ENCODE measurements at places on chromosomes 6 and 20.
A peak's percentile ranks its signal among the peaks of the same experiment; 100 is the strongest.

- H3K4me3 ChIP-seq = no peak overlapping the region
- H3K27me3 ChIP-seq = no peaks in the 10 kb centered on the region
- peaks cover 27% of the 10 kb centered on the region for H3K4me1 ChIP-seq
Measured at GRCh38 chr6:11194356-11195218, 37.9 kb downstream of the NEDD9 start.

DNA sequence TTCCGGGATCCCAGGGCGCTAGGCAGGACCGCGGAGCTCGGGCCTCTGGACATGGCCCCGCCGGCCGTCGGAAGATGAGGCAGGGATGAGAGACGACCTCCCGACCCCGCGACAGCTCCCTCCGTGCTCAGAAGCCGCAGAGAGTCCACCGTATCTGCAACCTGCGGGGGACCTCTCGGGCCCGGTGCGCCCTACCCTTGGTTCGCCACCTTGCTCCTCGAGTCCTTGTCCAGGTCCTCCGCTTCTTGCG is 301 bp downstream of the PPP1R3D start:
- peak overlapping the region; percentile 97 for H3K4me3 ChIP-seq
- H3K4me1 ChIP-seq = peaks cover 15% of the 10 kb centered on the region
- peak overlapping the region; percentile 74 for H3K27ac ChIP-seq
- no peaks in the 10 kb centered on the region for H3K27me3 ChIP-seq

DNA sequence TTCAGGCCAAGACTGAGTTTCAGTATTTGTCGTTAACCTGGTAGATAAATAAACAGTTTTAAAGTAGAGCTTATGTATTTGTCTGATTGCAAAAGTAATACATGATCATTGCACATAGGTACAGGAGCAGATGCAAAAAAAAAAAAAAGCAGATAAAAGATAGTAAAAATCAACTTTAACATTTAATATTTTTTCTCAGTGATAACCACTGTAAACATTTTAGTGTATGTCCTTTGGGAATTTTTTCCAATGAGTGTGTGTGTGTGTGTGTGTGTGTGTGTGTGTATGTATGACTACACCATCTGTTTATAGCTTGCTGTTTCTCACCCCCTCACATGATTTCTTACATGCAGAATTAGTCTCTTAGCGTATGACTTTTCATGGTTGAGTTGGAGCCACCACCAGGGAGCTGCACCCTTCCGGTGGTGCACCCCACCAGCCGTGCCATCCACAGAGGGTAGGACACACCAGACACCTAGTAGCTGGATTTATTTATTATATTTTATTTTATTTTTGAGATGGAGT is 26.3 kb downstream of the WRNIP1 start:
- H3K27me3 ChIP-seq = no peaks in the 10 kb centered on the region
- H3K4me3 ChIP-seq = peak overlapping the region; percentile 74
- DNase-seq = peak; percentile 55
- H3K4me1 ChIP-seq = peaks cover 44% of the 10 kb centered on the region
- H3K36me3 ChIP-seq = peaks cover 11% of the 10 kb centered on the region
- H3K27ac ChIP-seq = peak overlapping the region; percentile 87

DNA sequence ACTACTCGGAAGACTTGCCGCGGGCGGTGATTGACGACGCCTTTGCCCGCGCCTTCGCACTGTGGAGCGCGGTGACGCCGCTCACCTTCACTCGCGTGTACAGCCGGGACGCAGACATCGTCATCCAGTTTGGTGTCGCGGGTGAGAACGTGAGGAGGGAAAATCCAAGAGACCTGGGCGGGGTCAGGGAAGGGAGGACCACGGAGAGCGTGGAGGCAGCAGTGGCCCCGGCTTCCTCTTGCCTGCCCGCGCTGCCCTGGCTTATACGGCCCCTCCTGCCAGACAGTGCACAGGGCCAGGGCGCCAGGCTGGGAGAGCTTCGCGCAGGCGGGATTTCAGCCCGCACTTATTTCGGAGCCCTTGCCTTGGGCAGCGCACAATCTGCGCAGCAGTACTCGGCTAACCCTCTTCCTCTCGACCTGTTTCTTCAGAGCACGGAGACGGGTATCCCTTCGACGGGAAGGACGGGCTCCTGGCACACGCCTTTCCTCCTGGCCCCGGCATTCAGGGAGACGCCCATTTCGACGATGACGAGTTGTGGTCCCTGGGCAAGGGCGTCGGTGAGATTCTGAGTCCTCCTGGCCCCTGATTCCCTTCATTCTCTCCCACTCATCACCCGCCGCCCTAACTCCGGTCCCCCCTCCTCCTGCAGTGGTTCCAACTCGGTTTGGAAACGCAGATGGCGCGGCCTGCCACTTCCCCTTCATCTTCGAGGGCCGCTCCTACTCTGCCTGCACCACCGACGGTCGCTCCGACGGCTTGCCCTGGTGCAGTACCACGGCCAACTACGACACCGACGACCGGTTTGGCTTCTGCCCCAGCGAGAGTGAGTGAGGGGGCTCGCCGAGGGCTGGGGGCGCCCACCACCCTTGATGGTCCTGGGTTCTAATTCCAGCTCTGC is 2.0 kb downstream of the MMP9 start:
- peaks cover 13% of the 10 kb centered on the region for H3K36me3 ChIP-seq
- no peak for DNase-seq
- H3K27me3 ChIP-seq = peaks cover 53% of the 10 kb centered on the region
- peak overlapping the region; percentile 50 for H3K27ac ChIP-seq

GRCh38 chr6:109243863-109244825 is 138.1 kb downstream of the CD164 start:
- H3K4me3 ChIP-seq = no peak overlapping the region
- no peaks in the 10 kb centered on the region for H3K36me3 ChIP-seq
- DNase-seq = no peak

DNA sequence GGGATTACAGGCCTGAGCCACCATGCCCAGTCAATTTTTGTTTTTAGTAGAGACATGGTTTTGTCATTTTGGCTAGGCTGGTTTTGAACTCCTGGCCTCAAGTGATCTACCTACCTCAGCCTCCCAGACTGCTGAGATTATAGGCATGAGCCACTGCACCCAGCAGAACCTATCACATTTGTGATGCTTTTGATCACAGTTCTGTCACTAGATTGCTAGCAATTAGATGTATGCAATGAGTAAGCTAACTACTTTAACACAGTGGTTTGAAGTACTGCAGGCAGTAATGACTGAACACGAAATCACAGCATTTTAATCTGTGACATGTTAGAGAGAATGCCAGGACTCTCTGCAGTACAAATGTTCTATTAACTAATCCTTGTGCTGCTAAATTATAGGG is 19.6 kb upstream of the SAMHD1 start:
- no peaks in the 10 kb centered on the region for H3K36me3 ChIP-seq
- no peak overlapping the region for H3K27ac ChIP-seq
- no peak overlapping the region for H3K4me3 ChIP-seq
- peaks cover 20% of the 10 kb centered on the region for H3K4me1 ChIP-seq
- H3K27me3 ChIP-seq = no peaks in the 10 kb centered on the region

DNA sequence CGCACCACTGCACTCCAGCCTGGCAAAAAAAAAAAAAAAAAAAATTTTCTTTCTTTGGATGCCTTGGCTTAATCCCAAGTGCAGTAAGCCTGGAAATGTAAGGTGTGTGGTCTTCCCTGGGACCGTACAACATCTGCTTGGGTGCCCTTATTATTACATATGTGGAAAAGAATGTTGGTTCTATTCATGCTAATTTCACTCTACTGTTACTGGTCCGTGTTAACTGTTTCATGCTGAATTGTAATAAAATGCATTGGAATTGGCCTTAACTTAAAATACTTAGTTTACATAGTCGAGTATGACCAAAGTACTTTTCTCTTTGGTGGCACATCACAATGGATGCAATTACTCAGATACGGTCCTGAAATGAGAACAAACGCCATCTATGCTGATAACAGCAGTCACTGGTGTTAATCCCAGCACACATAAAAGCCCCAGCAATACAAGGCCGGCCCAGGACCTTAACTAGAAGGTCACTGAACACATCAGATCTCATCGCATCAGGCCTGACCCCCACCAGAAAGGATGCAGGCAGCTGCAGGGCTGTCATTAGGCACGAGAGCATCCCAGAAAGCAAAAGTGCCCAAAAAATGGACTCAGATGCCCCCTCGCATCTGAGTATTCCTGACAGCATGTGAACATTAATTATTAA is 1.2 kb downstream of the SERPINB6 start:
- no peaks in the 10 kb centered on the region for H3K36me3 ChIP-seq
- peak overlapping the region; percentile 92 for H3K4me3 ChIP-seq
- peaks cover 47% of the 10 kb centered on the region for H3K4me1 ChIP-seq
- H3K27me3 ChIP-seq = peaks cover 4% of the 10 kb centered on the region

- no peak for DNase-seq
- no peaks in the 10 kb centered on the region for H3K4me1 ChIP-seq
- no peaks in the 10 kb centered on the region for H3K27me3 ChIP-seq
- H3K36me3 ChIP-seq = no peaks in the 10 kb centered on the region
- no peak overlapping the region for H3K4me3 ChIP-seq
Measured at GRCh38 chr6:35977308-35977707, 47.1 kb downstream of the SLC26A8 start.

DNA sequence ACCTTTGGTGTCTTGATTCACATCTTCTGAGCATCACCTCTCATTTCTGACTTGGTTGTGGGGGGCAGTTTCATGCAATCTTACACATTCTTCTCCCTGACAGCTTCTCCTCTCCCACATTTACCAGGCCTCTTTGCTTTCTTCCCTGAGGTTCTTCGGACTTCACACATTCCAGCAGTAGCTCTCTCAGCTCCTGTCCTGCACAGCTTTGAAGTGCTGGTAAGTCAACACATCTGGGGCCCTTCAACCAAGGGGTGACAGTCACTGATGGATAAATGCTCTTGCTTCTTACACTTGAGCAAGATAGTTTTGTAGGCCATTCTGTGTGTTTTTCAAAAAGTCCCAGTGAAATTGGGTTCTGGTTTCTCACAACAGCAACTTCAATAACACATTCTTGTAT is 2.5 kb upstream of the SLC35B3 start:
- no peak for DNase-seq
- peak overlapping the region; percentile 42 for H3K27ac ChIP-seq
- no peak overlapping the region for H3K4me3 ChIP-seq
- H3K27me3 ChIP-seq = no peaks in the 10 kb centered on the region
- H3K36me3 ChIP-seq = no peaks in the 10 kb centered on the region

GRCh38 chr20:62500237-62500864 is 24.6 kb upstream of the GATA5 start:
- peaks cover 21% of the 10 kb centered on the region for H3K4me1 ChIP-seq
- no peak overlapping the region for H3K4me3 ChIP-seq
- H3K36me3 ChIP-seq = no peaks in the 10 kb centered on the region
- DNase-seq = peak; percentile 68
- H3K27ac ChIP-seq = no peak overlapping the region
- H3K27me3 ChIP-seq = no peaks in the 10 kb centered on the region

GRCh38 chr6:6804843-6805615 is 216.5 kb downstream of the LY86 start:
- peaks cover 45% of the 10 kb centered on the region for H3K4me1 ChIP-seq
- H3K27me3 ChIP-seq = no peaks in the 10 kb centered on the region
- no peaks in the 10 kb centered on the region for H3K36me3 ChIP-seq
- H3K4me3 ChIP-seq = no peak overlapping the region
- no peak for DNase-seq
- H3K27ac ChIP-seq = no peak overlapping the region

DNA sequence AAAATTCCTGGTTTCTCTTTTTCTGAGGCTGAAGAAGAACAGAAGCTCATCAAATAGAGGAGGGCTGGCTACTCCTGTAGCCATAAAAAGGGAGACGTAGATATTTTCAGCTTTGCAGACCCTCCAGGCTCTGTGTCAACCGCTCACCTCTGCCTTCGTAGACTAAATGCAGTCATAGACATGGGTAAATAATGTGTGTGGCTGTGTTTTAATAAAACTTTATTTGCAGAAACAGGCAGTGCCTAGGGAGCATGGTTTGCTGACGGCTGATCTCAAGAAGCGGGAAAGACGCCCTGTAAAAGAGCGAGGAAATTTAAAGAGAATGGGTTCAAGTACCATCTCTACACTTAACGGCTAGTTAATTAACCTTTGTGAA is 171.8 kb downstream of the BCAS1 start:
- H3K27ac ChIP-seq = no peak overlapping the region
- no peak for DNase-seq
- H3K4me1 ChIP-seq = peaks cover 16% of the 10 kb centered on the region
- H3K27me3 ChIP-seq = no peaks in the 10 kb centered on the region

DNA sequence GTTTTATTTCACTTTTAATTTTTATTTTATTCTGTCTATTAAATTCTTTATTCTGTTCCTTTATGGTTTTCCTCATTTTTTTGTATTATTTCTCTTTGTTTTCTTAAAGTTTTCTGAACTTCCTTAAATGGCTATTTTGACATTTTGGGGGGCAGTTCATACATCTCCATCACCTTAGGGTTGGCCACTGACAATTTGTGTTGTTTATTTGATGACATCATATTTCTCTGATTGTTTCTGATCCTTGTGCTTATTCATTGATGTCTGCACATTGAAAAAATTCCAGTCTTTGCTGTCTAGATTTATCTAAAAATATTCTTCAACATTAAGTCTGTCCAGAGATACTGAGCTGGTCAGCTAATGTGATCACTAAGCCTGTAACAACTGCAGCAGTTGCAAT is 379.5 kb upstream of the EYS start:
- H3K27me3 ChIP-seq = no peaks in the 10 kb centered on the region
- no peaks in the 10 kb centered on the region for H3K36me3 ChIP-seq
- H3K27ac ChIP-seq = no peak overlapping the region

GRCh38 chr20:52896348-52896747 is 75.8 kb upstream of the TSHZ2 start:
- peaks cover 24% of the 10 kb centered on the region for H3K27me3 ChIP-seq
- no peak overlapping the region for H3K4me3 ChIP-seq
- DNase-seq = no peak
- no peaks in the 10 kb centered on the region for H3K36me3 ChIP-seq

DNA sequence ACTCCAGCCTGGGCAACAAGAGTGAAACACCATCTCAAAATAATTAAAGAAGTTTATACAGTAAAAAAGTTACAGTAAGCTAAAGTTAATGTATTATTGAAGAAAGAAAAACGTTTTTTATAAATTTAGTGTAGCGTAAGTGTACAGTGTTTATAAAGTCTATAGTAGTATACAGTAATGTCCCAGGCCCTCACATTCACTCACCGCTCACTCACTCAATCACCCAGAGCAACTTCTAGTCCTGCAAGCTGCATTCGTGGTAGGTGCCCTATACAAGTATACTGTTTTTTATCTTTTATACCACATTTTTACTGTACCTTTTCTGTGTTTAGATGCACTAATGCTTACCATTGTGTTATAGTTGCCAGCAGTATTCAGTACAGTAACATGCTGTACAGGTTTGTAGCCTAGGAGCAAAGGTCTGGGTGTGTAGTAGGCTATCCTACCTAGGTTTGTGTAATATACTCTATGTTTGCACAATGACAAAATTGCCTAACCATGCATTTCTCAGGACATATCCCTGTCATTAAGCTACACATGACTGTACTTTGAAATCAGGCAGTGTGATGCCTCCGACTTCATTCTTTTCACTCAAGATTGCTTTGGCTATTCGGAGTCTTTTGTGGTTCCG is 16.7 kb downstream of the MGME1 start:
- no peak overlapping the region for H3K27ac ChIP-seq
- H3K4me1 ChIP-seq = peaks cover 23% of the 10 kb centered on the region
- no peak for DNase-seq
- no peaks in the 10 kb centered on the region for H3K27me3 ChIP-seq
- H3K36me3 ChIP-seq = peaks cover 5% of the 10 kb centered on the region

Measured in naive B cell (primary cell).